ENCODE measurements at places on chromosomes 7 and 10.

DNA sequence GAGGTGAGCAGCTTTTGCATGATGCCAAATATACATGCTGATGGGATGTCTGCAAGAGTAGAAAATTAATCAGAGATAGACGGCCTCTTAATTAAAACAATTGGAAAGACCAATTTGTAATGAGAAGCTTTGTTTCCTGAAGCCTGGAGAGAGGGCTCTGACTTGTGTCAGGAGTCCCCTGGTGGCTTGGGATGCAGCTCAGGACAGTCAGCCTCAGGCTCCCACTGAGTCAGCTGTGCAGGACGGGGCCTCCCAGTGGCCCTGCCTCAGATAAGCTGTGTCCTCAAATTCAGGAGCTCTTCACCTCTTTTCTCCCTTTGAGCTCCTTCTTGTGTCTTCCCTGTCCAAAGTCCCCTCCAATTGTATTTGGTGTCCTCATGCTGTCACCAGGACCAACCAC is 438.9 kb upstream of the PODXL start:
- DNase-seq: no peak

- peak; percentile 41 for DNase-seq
Measured at GRCh38 chr7:115363916-115364315, 442.0 kb downstream of the MDFIC start.

- DNase-seq: no peak
Measured at GRCh38 chr7:12369756-12370155, 33.9 kb downstream of the VWDE start.

DNA sequence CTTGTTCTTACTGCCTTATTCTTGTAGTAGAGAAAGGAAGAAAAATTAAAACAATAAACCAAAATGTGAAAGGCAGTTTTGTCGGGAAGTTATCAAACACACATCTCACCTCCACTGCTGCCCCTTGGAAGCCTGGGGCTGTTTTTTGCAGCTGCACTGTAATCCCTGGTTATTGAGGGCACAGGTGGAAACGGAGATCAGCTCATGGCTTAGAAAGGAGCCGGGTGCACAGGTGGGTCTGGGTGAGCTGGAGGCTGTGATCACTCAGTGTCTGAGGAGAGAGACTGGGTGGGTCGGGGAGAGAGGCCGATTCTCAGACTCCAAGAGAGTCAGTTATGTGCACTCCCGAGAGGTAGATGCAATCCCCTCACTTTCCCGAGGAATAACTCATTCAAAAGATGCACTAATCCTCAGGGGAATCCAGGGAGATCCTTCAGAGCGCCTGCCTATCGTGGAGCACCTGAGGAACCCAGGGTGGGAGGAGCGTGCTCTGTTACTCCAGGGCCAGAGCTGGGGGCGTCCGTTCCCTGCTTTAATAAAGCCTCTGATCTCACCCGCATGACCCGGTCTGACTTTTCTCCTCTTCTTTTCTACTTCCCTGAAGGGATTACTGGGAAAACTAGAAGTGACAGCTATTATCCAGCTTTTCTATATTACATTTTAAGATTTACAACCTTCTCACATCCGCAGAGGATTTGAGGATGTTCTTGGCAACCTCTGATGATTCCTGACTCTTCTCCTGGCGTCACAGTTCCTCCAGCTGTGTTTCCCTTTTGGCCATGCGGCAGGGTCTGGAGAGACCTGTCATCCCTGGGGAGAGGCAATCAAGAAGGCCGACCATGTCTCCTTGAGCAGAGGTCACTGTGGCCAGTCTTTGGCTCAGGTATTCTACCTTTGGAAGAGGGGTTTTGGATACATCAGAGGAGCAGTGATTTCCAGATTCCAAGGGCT is 82.1 kb downstream of the CAMK1D start:
- no peak for DNase-seq

- no peak for DNase-seq
Measured at GRCh38 chr10:129717816-129718547, 246.1 kb downstream of the EBF3 start.

DNA sequence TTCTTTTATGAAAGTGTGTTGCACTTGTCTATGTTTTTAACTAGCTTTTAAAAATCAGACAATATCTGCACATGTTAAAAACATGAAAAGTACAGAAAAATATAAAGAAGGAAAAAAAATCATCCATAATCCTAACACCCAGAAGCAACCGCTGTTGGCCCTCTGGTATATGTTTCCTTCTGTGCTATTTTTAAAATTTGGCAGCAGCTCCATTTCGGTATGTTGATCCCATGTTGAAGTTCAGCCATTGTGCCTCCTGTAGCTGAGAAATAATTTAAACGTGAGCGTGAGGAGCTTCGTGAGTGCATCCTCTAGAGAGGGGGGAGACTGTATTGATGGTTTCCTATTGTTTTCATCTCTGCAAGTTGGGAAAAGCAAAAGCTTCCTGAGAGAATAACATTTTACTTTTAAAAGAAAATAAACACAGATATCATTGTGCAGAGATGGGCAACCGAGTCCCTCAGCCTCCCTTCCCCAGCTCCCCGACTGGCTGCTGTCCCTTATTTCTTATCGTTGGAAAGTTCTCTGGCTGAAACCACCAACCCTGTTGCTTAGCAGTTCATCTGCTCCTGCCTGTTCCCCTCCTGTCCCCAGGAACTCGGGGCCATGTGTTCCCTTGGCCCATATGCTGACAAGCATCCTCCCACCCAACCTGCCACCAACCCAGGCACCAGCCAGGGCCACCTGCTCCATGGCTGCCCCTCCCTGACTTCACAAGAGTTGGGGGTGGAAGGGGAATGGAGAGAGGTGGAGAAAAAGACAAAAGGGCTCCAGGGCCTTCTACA is 499.1 kb upstream of the PODXL start:
- DNase-seq: no peak

DNA sequence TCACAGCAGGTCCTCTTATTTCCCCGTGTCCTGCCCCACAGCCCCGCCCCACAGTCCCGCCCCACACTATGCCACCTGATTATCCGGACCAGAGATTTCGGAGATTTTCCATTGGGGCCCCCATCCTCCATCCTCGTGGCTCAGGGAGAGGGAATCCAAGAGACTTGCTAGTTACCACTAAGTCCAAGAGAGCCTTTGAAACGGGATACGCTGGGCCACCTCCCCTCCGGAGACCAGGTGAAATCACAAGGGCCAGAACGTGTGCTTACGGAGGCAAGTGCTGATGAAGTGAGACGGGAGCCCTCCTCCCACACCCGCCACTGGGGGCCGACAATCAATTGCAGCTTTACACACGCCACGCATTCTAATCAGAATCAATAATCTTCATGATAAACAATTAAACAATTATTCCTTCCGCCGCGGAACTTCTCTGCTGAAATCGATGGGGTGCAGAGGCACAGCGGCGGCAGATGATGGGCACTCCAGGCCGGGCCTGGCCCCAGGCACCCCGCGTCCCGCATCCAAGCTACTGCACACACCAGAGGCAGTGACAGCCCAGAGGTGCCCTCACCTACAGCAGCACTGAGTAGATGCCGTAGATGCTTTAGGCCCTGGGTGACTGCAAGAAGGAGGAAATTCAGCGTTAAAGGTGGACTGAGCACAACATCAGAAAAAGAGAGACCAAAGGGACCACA is 534.0 kb upstream of the FOXK1 start:
- no peak for DNase-seq

GRCh38 chr7:151366166-151366879 is 24.7 kb downstream of the NUB1 start:
- no peak for DNase-seq

GRCh38 chr10:11479300-11479699 is 132.2 kb downstream of the USP6NL start:
- DNase-seq: no peak

DNA sequence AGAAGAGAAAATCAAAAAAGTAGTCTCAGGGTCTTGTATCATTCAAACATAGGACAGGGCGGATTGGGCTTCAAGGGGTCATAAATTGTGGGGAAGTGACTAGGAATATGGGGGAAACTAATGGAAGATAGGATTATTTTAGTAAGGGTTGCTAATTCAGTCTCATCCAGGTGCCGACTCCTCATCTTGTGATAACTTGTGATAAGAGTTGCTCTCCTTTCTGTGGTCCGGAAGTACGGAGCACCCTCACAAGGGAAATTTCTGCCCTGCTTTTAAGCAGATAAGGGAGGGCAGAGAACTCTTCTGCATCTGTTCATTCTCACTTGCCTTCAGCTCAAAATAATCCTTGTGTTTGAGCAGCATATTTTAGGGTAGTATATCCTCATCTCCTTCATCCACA is 436.4 kb upstream of the LRGUK start:
- no peak for DNase-seq

- DNase-seq: no peak
Measured at GRCh38 chr7:40760293-40760964, 625.6 kb downstream of the SUGCT start.

DNA sequence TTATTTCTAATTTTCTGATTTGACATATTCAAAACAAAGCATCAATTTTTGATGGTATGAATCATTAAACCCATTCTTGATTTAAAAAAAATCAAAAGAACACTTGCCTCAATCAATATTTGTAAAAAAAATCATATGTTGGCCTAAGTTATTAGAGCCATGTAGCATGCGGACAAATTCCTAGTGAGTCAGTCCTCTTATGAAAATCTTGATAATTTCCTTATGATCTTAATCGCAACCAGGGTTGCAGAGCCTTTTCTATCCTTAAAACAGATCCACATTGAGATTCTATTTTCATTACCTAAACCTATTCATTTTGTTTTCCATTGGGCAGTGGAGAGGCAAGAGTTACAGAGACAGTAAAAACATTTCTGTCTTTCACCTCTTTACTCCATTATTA is 203.2 kb downstream of the ARL4A start:
- DNase-seq: no peak

DNA sequence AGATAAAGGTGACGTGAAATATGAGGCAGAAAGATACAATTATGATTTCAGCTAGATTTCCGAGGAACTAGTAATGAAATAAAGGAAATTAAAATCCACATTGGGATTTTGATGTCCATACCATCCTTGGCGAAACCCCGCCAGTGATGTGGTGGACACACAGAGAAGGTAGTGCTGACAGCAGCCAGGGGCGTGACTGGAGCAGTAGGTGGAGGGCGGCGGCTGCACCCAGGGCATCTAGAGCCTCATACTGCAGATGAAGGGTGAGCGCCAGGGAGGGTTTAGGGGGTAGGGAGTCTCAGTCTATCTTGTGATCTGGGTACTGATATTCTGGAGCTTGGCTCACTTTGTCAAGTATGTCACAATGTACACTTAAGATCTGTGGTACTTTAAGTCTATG is 855.5 kb upstream of the POM121L12 start:
- DNase-seq: no peak

- no peak for DNase-seq
Measured at GRCh38 chr7:20238754-20239324, 21.7 kb upstream of the MACC1 start.

DNA sequence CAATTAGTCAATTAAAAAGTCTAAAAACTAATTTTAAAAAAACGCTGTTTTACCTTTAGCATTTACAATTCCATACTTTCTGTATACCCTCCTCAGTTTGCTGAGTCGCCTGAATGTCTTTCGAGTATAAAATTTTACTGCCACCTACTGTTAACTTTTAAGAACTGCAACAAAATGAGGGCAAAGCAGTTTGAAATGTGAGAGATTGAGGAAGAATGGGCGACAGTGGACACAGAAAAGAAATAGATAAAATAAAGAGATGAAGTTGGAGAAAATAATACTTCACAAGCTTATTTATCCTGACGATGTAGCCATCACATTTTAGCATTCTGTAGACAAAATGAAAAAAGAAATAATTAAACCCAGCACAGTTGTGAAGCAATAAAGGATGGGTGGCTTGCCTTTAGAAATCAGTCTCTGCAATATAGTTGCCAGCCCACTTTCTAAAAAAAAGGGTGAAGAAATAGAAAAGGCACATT is 110.8 kb upstream of the PTN start:
- no peak for DNase-seq

GRCh38 chr10:114855776-114856543 is 34.4 kb downstream of the FHIP2A start:
- DNase-seq: no peak
